ENCODE measurements at places on chromosomes 1 and 21.

- DNase-seq = no peak
Measured at GRCh38 chr1:86423873-86424272, at the start of gene CLCA2. Gene CLCA2 (plus strand): TSS chr1:86424171. CDS start chr1:86424248, 77 bp downstream.

GRCh38 chr1:89939059-89939570 lies 55.8 kb upstream of the ZNF326 start:
- DNase-seq = peak; percentile 11

- DNase-seq = no peak
Measured at GRCh38 chr1:93716941-93717368, 35.3 kb upstream of the BCAR3 start.

DNA sequence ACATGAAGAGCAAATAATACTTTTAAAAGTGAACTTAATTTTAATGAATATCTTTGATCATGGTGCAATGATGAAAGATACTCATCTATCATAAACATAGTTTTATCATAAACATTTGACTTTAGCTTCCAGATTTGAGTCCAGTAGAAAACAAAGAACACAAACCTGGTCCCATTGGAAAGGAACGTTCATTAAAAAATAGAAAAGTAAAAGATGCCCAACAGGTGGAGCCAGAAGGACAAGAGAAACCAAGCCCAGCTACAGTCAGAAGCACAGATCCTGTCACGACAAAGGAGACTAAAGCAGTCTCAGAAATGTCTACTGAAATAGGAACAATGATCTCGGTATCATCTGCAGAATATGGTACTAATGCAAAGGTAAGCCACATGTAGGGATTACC lies 55.6 kb upstream of the MYOCOS start:
- DNase-seq = no peak

DNA sequence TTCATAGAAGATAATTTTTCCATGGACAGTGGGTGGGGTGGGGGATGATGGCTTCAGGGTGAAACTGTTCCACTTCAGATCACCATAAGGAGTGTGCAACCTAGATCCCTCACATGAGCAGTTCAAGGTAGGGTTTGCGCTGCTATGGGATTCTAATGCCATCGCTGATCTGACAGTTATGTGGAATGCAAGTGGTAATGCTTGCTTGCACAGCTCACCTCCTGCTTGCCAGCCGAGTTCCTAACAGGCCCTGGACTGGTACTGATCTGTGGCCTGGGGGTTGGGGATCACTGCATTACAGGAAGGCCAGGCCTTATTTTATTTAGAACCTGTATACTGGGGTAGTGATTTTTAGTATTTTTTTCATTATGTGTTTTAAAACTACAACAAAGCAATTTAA lies 22.0 kb downstream of the MAN1A2 start:
- DNase-seq = no peak

GRCh38 chr1:165217958-165218357 lies 138.6 kb downstream of the LMX1A start:
- no peak for DNase-seq

GRCh38 chr1:202807926-202808757 lies at the start of gene KDM5B:
Gene KDM5B (minus strand): TSS chr1:202808421. CDS start chr1:202808305, 116 bp downstream.
- DNase-seq = peak; percentile 14

- peak; percentile 2 for DNase-seq
Measured at GRCh38 chr1:110554871-110555801, 36.2 kb upstream of the KCNA10 start.

DNA sequence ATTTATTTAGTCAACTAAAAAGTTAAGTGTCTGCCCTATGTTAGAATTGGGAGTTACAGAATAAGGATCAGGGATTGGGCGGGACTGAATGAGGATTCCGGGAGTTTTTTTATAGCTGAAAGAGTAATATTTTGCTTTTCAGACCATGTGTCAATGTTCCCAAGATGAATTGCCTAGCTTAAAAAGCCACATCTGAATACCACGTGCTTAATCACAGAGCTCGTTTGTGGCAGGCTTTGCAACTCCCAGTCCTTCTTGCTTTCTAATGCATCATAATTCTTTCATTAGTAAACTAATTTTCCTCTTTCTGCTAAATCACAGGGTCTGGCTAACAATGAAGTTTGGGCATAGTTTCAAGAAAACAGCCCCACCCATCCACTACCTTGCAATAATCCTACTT lies 4.2 kb upstream of the BCL10 start:
- no peak for DNase-seq

GRCh38 chr21:24276204-24276603 lies 1331.1 kb downstream of the MRPL39 start:
- DNase-seq = no peak

DNA sequence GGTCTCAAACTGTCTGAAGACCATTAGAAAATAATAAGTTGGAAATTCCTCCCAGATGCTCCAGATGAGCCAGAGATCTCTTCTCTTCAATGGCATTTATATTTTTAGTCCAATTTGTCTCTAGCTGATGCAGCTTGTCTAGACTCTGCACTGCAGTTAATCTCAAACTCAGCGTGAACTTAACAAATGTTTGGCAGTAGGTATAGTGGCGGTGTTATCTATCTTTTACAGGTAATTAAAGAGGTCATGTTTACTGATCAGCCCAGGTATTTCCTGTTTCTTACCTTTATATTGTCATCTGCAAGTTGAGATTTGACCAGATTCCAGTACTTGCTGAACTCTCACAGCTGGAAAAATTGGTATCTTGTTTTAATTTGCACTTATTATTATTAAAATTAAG lies 1024.5 kb upstream of the ADGRL2 start:
- no peak for DNase-seq

DNA sequence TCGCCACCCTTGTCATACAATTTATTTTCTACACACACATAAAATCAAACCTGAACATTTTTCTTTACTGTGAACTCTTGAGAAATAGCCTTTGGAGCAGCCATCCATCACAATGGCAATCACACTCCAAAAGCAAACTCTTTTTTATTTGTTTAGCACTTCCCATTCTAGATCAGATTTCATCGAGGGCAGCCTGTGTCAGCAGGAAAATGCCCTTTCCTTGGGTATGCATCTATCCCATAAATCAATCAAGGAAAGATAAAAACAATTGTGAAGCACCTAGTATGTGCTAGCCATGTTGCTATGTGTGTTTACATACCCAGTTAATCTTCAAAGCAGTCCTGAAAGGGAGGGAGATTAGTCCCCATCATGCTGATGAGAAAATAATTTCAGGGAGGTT lies 484.1 kb upstream of the USP24 start:
- DNase-seq = peak; percentile 8

DNA sequence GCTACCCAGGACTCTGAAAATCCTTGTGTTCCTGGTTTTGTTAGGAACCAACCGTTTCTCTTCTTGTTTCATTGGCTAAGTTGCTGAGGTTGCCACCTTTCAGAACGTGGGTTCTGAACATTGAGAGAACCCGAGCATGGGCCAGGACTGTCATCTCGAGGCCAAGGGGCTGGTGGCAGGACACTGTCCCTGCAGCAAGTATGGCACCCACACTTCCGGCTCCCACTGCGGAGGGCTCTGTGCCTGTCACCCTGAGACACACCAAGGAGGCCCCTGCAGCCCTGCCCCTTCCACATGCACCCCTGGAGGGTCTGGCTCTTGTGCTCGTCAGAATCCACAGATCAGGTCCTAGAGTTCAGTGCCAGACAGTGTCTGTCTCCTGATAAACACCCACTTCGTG lies 39.1 kb upstream of the LRRC3 start:
- no peak for DNase-seq

DNA sequence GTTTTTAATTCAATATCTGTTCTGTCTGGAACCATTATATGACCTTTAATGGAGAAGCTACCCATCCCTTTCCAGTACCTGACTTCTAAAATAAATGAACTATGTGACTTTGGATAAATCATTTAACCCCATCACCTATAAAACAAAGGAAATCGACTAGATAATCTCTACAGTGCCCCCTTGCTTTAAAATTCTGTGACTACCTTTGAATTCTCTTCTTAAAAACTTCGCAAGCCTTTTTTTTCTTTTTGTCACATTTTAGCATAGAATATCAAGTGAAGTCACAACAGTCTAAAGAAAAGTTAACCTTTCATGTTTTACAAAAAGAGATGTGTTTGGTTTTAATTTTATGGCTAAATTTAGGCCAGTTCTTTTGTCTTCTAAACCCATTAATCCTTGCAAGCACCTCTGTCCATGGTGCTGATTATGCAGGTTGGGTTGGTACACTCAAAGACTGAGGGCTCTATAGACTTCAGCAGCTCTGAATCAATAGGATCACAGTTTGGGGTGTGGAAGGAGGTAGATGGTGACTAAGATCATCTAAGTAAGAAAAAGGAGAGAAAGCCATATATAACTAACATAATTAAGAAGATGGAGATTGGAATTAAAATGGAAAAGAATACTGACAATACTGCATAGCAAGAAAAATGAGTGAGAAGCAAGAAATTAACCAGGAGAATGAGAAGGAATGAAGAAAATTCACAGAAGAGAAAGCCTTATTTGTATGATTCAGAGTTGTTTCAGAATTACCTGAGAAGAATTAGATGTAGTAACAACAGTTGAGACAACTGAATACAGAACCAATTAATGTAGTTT lies 59.2 kb downstream of the TBX15 start:
- DNase-seq = no peak

DNA sequence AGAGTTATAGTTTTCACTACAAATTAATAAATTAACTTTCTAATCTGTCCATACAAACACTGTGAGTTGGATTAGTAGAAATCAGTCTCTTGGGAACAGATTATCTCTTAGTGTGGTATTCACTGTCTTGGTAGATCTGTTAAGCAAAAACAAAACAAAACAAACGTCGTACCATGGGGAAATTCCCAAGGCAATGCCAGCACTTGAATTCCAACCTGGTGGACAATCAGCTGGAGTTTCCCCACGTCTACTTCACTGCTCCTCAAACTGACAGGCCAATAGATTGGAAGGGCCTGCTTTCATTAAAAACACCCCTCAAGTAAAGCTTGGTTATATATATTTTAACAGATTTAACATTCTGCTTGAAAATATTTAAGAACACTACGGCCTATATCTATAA lies 31.9 kb downstream of the GDAP2 start:
- no peak for DNase-seq

DNA sequence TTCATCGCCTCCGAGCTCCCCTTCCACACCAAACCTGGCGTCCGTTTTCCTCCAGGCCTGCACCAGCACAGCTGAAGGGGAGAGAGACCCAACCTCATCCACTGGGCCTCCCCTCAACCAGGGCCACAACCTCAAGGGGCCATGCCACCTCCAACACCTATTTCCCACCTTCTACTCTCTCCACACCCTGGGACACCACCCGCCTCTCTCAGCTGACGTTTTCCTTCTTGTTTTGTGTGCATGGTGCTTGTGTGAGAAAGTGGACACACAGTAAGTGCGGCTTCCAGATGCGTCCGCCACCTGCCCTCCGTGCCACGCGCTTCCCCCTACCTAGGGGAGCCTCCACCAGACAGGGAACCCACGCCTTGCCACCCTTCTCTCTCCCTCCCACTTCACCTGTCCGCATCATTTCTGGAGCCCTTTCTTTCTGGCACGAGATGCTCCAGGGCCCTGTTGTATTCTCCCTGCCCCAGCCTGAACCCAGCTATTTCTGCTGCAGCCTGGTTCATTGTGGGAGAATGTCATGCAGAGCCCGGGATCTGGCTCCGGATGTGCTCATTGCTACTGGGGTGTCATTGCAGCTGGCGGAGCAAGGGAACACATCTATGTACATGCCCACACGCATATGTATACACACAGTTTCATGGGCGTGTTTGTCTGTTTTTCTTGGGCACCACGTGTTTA lies 1.3 kb upstream of the GNB1 start:
- DNase-seq = no peak

DNA sequence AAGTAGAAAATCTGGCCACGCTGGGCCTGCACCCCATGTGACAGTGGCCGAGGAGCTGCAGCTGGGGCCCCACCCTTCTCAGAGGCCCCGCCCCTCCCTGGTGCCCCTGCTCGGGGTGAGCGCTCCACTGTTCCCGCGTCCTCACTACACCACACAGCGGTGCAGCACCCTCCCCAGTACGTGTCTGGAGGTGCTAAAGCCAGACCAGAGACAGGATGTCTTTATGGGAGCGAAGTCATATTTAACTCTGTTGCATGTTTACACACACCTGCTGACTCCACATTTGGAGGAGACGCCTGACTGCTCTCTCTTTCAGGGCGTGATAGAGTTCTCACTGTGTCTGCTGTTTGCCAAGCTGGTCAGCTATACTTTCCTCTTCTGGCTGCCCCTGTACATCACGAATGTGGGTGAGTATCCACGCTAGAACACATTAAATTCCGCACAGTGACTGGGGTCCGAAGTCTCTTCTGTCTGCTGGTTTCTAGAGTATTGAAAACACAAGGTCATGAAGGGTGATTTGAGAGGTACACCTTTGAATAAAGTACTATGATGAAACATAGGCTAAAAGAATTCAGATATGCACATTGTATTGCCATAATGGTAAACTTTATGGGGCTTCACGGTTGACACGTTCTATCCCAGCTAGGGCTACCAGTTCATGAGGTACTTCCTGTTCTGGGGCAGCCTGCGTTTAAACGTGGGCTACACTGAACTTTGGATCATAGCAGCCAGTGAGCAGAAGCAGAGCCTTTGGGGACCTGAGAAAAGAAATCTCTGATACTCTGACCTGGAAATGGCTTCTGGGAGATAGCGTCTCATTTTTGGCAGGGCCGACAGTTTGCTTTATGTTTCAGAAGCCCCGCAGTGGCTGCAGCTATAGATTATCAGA lies 48.4 kb downstream of the SLC37A1 start:
- DNase-seq = peak; percentile 39

GRCh38 chr1:57210881-57211280 lies 213.0 kb downstream of the DAB1 start:
- no peak for DNase-seq

DNA sequence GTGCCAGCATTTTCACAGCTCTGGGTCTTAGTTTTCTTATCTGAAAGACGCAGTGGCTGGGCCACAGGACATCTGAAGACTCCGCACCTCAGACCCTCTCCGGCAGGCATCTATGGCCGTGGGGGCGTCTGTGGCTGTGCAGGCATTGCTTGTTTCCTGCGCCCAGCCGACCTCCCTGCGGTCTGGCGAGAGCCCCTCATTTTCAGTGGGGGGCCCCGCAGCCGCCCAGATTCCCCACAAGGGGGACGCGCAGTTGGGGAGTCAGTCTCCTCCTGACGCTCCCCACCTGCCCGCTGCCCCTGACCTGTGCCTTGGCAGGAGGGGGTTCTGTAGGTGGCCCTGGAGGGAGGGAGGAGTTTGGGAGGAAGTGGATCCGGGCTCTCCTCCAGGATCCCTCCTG lies 3.5 kb upstream of the TFF1 start:
- DNase-seq = no peak

DNA sequence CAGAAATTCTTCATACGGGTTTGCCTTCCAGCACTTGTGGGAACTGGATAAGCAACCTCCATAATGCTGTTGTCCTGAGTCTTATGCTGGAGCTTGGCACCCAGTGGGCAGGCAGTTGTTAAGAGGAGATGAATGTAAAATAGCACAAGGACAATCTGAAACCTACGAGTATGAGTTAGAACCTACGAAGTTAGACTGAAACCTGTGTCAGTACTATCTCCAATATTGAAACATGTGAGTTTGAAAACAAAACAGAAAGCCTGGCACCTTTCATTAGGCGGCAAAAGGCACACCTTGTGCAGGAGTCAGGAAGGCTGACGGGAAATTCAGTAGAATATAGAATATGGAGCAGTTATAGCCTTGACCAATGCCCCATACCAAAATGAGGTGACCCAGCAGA lies 489.7 kb upstream of the RGS18 start:
- DNase-seq = no peak

Measured in DMS79 (cell line).